ENCODE measurements at places on chromosomes 13 and 19.
A peak's percentile ranks its signal among the peaks of the same experiment; 100 is the strongest.

- no peak for DNase-seq
Observed at GRCh38 chr13:61084988-61085387, 330.7 kb downstream of the PCDH20 start.

DNA sequence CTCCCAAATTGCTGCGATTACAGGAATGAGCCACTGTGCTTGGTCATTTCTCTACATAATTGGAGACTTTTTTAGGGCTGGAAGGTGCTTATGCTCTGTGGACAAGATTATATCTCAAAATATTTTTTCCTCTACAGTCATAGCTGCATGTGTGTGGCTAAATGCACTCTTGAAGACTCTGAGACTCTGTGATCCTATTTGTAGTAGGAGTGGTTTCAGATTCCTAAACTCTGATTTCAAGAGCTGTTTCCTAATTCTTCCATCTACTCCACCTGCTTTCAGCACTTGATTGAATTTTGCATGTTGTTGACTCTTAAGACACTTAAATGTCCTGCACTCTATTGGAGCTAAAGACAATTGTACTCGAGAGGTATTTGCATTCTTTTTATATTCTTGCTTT, 78.0 kb downstream of the KLF5 start:
- no peak for DNase-seq

DNA sequence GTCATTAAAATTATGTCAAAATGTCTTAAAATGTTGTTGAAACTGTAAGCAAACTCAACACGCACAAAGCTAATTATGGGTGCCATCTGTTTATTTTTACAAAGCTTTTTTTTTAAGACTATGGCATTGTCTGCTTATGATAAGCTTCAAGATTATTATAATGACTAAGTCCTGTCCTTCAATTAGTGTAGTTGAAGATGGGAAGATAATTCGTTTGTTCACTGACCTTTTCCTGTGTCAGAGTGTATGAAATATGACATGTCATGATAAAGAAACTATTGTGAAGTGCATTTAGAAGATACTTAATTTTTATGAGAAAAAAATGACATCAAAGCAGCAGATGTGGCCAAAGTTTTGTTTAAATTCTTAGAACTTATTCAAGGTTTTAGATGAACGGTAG, 211.3 kb downstream of the PCCA start:
- DNase-seq: no peak

DNA sequence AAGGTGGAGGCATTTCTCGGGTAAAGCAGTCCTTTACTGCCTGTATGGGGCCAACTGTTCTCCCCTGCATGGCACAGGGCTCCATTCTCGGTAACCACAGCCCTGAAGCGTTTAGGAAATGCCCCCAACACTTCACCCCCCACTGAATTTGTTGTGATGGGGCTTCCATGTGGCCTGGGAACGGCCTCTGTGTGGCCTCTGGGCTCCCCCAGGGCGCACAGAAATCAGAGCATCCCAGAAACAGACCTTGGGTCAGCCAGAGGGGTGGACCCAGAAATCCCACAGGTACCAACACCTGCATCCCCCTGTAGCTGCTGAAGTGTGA, 153.7 kb upstream of the VSTM2B start:
- no peak for DNase-seq

GRCh38 chr13:43134868-43135267, 111.5 kb downstream of the DNAJC15 start:
- no peak for DNase-seq

DNA sequence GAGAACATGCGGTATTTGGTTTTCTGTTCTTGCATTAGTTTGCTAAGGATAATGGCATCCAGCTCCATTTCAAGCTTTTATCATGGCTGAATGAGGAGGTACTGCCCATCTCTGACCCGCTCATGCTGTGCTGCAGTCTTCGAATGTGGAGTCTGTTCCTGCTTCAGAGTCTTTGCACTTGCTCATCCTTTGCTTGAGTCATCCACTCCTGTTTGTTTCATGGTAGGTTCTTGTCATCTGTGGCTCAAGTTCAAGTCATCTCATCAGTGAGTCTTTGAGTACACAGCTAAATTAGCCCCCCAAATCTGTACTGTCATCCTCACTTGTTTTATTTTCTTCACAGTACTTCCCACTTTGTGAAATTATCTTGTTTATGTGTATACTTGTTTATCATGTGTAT, 5.4 kb downstream of the UCHL3 start:
- no peak for DNase-seq

- DNase-seq: no peak
Observed at GRCh38 chr13:51902776-51903175, 41.0 kb downstream of the CCDC70 start.

- DNase-seq: no peak
Observed at GRCh38 chr13:59607780-59608233, 555.9 kb downstream of the DIAPH3 start.

DNA sequence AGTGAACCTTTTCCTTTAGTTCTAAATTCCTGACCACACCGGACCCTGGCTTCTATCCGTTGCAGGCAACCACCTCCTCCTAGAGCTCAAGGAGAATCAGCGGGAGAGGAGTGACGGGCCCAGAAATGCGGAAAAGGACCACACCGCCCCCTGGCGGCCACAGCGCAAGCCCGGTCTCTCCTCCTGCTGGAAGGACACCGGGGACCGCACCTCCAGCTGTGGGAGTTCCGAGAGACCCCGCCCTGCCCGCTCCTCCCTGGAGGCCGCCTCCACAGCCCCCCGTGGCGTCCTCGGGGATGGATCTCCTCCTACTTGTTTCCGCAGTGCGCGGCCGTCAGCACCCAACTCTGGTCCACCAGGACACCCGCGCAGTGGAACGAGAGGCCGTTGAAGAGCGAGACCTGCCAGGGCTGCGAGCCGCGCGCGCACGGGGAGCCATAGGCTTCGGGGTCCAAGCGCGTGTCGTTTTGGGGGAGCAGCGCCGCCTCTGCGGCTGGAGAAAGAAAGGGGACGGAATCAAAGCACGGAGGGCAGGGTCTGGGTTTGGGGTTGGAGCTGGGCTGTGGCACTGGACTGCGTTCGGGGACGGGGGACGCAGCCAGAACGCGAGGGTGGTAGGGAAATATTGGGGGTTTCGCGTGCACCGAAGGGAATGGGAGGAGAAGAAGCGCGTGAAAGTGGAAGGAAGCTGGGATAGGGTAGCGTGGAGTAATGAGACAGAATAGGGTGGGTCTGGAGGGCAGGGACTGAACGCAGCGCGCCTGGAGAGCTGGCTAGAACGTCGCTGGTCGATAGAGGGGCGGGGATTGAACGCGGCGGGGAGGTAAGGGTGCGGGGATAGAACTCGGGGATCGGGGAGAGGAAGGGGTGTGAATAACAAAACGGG, 2.5 kb downstream of the KLK10 start:
- DNase-seq: peak; percentile 84

DNA sequence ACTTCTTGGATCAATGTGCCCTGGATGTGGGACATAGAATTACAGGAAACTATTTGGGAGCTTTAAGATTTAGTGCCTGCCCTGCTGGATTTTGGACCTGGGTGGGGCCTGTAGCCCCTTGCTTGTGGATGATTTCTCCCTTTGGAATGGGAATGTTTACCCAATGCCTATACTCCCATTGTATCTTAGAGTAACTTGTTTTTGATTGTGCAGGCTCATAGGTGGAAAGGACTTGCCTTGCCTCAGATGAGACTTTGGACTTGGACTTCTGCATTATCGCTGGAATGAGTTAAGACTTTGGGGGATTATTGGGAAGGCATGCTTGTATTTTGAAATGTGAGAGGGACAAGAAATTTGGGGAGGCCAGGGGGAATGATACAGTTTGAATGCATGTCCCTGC, 13.5 kb downstream of the SLC15A1 start:
- no peak for DNase-seq

- DNase-seq: no peak
Observed at GRCh38 chr19:49873129-49873521, 4.0 kb downstream of the AKT1S1 start.

DNA sequence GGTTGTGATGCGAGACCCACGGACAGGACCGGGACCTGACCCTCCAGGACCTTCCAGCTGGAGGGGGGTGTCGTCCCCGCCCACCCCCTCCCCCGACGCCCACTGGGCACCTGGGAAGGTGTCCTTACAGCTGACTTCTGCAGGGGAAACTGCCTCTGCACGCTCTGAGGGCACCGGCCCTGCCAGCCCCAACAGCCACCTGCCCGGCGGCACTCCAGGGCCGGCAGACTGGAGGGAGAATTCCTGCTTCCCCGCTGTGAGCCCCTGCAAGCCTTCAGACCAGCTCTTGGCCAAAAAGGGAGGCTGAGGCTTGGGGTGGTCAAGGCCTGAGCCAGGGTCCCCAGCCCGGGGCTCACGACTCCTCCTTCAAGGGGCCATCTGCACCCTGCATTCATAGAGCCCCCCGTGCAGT, 1.2 kb downstream of the CNN2 start:
- DNase-seq: no peak

DNA sequence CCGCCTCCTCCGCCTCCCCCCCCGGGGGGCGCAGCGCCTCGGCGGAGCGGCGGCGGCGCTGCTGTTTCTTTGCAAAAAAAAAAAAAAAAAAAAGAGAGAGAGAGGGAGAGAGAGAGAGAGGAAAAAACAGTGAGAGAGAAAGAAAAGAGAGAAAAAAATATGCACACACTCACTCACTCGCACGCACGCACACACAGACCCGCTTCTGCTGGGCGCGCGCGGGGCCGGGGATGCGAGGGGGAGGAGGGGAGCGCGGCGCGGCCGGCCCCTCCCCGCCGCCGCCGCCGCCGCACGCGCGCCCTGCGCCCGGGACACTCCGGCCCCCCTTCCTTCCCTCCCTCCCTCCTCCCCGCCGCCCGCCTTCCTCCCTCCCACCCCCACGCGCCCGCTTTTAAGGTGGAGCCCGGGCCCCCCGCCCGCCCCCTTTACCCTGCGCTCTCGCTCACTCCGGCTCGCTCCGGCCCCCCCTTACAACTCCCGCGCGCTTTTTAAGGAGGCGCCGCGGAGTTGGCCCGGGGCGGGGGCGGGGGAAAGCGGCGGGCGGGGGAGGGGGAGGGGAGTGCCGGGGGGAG, at the start of gene SAMD1:
SAMD1 (minus strand) TSS at position 243 of the 572 bp plus-strand sequence.
- DNase-seq: peak; percentile 77

- DNase-seq: no peak
Observed at GRCh38 chr19:23855676-23856075, 59.0 kb upstream of the ZNF726 start.

DNA sequence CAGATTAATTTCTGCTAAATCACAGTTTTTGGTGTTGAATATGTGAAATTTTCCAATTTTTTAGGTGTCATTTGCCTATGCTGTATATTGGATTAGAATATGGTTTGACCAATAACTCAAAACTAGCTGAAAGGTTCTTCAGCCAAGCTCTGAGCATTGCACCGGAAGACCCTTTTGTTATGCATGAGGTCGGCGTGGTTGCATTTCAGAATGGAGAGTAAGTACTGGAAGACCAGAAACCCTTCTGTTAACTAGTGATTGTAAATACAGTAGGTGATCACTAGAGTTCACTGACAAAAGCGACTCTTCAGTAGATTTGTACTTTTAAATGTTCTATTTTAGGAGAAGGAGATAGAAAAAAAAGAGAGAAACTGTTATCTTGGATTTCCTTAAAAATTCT, 22.3 kb downstream of the CDC16 start:
- DNase-seq: no peak

- DNase-seq: no peak
Observed at GRCh38 chr13:98543378-98544103, 33.4 kb downstream of the STK24 start.

DNA sequence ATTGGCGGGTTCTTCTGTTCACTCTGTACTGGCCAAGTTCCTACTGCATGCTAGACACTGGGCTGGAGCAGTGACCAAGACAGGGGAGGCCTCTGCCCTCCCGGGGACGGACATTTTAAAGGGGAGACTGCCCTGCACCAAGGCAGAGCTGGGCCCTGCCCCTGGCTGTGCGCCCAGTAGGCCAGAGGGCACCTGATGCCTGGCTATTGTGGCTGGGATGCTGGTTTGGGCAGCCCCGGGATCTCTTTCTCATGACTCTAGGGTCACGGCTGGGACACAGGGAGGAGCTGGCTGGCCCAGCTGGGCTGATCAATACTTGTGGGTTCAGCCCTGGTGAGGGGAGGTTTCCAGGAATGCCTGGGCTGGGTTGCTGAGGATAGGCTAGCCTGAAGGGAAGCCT, 17.7 kb downstream of the LIPE start:
- DNase-seq: no peak

DNA sequence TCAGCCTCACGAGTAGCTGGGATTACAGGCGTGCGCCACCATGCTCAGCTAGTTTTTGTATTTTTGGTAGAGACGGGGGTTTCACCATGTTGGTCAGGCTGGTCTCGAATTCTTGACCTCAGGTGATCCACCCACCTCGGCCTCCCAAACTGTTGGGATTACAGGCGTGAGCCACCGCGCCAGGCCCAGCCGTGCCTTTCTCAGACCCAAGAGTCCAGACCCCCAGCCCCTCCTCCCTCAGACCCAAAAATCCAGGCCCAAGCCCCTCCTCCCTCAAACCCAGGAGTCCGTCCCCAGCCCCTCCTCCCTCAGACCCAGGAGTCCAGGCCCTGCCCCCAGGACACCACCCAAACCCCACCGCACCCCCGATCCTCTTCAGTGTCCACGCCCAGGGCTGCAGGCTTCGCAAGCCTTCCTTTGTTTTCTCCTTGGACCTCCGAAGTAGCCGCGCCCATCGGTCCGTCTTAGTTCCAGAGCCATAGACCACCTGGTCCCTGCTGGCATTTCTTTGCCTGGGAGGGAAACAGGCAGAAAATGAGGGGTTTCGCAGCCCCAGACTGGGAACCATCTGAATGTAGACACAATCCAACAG, 3.7 kb downstream of the TMC4 start:
- DNase-seq: no peak

- DNase-seq: no peak
Observed at GRCh38 chr13:50873991-50874390, 30.5 kb upstream of the DLEU7 start.

DNA sequence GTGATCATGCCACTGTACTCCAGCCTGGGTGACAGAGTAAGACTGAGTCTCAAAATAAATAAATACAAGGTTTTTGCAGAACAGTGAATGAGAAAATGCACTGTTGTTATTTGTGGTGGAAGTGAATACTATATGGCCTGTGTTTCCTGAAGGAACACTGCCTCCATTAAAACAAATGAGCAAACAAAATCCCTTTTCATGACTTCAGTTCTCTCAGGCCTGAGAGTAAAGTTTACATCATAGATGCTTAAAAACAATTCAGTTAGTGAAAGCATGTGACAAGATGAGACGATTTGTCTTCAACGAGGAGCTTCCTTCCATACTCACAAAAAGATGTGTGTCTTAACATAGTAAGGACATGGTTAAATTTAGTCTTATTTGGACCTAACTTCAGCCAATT, 14.4 kb downstream of the SPINT2 start:
- no peak for DNase-seq

DNA sequence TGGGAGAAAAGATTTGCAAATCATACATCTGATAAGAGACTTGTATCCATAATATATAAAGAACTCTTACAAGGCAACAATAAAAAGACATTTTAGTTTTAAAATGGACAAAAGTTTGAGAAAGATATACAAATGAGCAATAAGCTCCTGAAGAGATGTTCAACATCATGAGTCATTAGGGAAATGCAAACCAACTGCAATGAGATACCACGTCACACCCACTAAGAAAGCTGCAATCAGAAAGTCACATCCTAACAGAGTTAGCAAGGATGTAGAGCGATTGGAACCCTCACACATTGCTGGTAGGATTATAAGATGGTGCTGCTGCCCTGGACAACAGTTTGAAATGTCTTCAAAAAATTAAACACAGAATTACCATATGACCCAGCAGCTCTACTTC, 50.3 kb downstream of the GSX1 start:
- DNase-seq: no peak

GRCh38 chr19:15378534-15379082, 979 bp downstream of the AKAP8 start:
- peak; percentile 51 for DNase-seq

GRCh38 chr13:97395447-97396136, 38.4 kb upstream of the RAP2A start:
- no peak for DNase-seq

- no peak for DNase-seq
Observed at GRCh38 chr13:21243045-21243897, 66.8 kb downstream of the MRPL57 start.

All from HEK293T (cell line).